ENCODE measurements at places on chromosomes 11 and 22. TPM values are rescaled to one million over a fixed set of nuclear protein-coding genes. Genes with fewer than 3 reads are reported as not detected.

DNA sequence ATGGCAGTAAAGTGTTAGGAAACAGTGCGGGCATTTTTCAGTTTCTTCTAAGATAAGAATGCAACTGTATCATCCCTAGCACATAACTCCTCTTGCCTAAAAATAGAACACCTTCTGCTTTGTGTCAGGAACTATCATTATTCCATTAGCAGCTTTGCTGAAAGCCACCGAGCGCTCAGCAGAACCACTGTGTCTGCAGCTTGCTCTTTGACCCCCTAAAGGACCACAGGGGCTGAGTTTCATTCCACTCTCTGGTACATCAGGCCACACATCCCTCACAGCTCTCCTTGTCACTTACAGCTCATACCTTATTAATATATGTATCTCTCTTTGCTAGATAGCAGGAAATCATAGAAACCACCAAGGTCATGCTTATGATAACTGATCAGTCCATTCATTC lies 360.2 kb downstream of the KCNA4 start:
- no peak for DNase-seq

Gene MTA2
- 174 TPM for total RNA-seq

Gene BAD
- 19.3 TPM for total RNA-seq

GRCh38 chr11:96267001-96267495 lies 75.9 kb downstream of the MAML2 start:
- DNase-seq: no peak

Gene SUSD2
- total RNA-seq: 0.39 TPM

Gene LAYN
- total RNA-seq: not detected

Gene MPPED1
- total RNA-seq: not detected

GRCh38 chr11:104995001-104995408 lies 26.6 kb upstream of the CASP4 start:
- no peak for DNase-seq

Gene SHISA8
- 0.61 TPM for total RNA-seq

Gene CADM1
- 89.7 TPM for total RNA-seq

DNA sequence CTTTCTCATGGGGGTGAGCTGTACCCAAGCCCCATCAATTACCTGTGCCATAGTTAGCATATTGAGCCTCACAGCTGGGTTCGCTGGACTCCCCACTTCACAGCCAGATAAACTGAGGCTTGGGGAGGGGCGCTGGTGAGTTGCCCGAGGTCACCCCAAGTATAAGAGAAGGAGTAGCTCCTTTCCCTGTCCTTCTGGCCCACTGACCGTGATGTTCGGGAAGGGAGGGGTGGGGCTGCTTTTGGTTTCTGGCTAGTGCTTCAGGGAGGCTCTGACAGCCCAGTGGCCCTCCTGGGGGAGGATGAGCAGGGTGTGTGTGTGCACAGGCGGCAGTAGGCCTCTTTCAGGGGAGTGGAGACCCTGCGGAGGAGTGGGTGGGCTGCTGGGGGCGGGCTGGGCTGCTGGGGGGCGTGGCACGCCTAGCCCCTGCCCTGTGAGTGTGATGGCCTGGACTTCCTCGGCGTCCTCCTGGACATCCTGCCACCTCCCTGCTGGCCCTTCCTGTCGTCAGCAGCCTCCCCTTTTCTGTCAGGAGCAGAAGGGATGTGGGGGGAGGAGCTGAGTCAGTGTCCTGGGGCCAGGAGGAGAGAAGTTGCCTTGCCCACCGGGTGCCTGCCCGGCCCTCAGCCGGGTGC lies 50.3 kb downstream of the TRIOBP start:
- no peak for DNase-seq

DNA sequence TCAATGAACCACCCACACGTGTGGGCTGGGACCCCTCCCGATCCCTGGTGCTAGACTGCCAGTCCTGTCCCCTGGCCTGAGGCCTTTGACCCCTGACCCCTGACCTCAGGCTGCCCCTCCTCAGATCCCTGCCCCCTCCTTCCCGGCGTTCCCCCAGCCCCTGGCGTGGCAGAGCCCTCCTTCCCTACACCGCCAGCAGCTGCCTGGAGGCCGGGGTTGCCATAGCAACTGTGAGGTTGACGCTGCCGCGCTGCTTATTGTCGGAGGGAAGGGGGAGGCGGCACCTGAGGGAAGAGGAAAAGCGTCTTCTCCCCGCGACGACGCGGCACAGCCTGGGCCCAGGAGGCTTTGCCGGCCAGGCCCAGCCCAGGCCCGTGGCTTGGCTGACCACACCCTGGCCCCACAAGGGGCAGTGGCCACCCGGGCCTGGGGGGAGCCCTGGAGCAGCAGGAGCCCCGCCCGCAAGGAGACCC lies 32.6 kb downstream of the SHANK3 start:
- no peak for DNase-seq

DNA sequence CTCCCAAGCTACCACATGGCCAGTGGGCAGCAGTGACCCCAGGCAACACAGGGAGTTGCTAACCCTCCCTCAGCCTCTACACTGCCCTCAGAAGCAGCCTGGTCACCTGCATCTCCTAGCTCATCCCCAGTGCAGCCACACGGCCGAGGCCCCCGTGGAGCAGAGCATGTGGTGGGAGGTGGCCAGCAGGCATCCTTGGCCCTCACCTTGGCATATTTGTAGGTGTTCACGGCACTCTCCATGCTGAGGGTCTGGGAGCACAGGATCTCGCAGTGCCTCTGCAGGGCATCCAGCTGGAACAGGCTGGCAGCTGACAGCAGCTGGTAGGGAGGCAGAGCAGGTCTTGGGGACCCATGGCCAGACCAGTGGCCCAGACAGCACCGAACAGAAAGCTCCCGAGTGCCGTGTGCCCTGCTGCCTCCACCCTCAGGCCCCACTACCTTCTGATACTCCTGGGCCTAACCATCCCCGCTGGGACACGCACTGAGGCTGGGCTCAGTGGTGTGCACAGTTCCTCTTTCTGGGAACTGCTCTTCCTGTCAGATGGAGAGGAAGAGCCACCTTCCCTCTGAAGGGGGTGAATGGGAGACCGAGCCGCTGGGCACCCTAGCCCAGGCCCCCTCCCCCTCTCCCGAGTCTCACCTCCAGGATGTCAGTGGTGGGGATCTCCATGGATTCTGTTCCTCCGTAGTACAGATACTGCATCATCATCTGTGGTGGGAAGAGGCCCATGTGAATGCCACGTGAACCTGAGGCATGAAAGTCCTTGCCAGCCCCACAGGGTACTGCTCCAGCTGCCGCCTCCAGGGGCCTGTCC lies 48.8 kb downstream of the NAT10 start:
- DNase-seq: peak; percentile 62

Gene DSCAML1
- not detected for total RNA-seq

DNA sequence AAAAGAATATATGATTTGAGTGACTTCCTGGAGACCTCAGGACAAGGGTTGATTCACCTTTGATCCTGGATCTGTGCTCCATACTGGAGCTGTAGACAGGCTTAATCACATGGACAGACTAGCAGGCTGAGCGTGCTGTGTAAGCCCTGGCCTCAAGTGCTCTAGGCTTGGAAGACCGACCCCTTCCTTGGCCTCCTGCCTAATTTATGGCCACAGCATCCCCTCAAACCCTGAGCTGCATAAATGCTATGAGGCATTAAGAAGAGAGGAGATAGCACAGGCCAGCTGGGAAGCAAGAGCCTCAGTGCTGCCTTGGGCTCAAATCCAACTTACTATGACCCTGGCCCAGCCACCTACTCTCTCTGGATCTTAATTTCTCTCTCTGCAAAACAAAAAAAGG lies 385.1 kb downstream of the BUD13 start:
- DNase-seq: no peak

Gene SERHL2
- 36.4 TPM for total RNA-seq

Gene OR56A1
- not detected for total RNA-seq

Gene HEPN1
- total RNA-seq: not detected

DNA sequence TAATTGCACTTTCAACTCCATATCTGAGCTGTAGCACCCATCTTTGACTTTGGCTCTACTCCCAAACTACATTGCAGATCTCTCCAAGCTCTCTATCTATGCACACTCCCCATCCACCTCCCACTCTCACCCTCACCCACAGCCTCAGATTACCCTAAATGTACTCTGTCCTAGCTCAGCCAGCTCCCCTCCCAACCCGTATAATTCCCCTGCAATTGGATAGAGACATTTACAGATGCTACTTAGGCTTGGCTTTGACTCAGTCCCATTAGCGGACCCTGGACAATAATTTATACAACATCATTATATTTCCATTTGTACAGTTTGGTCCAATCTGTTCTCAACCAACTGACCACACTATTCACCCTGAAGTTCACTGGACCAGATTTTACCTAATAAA lies 338.9 kb upstream of the ANO3 start:
- no peak for DNase-seq

GRCh38 chr22:46178755-46179505 lies 28.6 kb downstream of the PPARA start:
- DNase-seq: no peak

Gene CHRM1
- not detected for total RNA-seq

Data from OCI-LY7 (cell line).